ENCODE measurements at places on chromosomes 6 and 20.

DNA sequence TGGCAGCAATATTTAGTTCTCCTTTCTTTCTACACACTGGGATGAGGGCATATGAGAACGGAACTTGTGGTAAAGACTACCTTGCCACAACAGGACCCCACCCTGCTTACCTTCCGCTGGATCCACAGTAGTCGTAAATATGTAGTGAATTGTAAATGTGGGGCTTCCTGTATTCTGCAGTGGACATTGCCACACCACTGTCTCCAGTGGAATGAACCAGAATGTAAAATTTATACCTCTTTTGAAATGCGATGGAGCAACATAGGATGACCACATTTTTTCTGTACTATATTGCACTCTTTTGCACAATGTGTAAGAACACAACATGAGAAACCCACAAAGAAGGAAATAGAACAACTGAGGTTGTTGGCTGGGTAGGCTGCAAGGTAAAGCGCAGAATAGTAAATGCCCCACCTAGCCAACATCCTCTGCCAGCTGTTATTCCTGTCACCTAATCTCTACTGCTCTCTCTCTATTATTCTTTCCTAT, 16.1 kb upstream of the RIPOR2 start:
- no peak for DNase-seq

- no peak for DNase-seq
Observed at GRCh38 chr20:24489631-24490260, 20.3 kb downstream of the SYNDIG1 start.

DNA sequence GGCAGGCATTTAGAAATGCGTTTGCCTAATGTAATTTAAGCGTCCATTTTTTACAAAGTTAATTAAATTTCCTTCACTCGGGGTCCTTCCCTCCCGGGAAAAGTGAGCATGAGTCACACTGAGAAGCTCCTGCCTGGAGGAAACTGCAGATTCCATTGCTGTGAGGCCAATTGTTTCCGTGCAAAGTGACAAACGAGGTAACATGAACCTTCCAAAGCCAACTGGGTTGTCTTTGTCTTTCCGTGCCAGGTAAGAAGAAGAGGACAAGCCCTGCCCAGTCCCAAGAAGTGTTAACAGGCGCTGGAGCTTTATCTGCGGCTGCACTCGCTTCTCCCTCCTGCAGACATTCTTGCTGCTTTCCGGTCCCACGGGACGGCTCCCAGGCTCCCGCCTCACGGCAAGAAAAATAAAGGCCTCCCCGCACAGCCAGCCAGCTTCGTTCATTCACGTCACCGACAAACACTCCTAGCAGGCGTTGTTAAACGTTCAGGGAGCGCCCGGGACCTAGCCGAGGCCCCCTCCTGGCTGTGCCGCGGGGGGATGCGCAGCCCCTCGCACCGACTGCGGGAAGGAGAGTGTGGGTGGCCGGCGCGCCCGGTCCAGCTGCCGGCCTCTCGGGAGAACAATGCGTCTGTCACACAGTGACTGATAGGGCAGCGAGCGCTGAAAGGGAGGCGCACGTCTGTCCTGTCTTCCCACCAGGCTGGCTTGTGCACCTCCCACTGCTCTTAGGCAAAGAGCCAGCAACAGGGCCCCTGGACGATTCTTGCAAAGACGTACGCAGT, 61.5 kb upstream of the HDDC2 start:
- no peak for DNase-seq

DNA sequence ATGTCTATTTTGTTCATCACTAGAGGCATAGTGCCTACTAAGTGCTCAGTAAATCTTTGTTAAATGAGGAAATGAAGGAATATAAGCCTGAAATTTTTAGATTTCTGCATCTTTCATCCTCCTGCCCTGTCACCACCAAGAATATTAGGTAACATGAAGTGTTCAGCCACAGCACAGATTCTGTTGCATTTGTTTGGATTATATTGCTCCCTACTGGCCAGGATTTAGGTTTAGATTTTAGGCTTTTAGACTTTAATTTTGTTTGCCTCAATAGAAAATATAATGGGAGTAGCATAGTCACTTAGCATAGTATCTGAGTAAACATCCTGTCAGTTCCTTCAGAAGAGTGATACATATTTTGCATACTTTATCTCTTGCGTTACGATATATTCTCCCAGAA, 14.2 kb downstream of the FARS2 start:
- DNase-seq = no peak

DNA sequence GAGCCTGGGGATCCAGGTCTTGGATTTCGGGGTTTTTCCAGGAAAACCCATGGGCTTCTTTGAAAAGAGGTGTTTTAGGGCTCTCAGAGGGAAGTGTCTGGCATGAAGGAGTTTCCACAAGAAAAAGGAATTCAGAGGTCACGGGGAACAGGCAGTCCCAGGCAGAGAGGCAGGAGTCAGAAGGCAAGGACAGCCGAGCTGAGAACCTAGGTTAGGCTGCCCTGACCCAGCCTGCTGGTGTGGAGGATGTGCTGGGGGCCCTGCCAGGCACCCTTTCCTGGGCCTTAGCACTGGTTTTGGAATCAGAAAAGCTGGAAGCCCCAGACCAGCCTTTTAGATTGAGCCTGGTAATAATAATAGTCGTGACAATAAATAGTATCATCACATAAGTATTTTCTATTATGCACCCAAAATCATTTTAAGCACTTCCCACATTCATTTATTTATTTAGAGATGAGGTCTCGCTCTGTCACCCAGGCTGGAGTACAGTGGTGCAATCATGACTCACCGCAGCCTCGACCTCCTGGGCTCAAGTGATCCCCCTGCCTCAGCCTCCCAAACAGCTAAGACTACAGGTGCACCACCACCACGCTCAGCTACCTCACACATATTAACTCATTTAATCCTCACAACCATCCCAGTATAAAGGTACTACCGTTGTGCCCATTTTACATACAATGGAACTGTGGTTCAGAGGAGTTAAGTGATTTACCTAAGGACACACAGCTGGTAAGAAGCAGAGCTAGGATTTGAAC, 19.9 kb downstream of the TGM2 start:
- no peak for DNase-seq

DNA sequence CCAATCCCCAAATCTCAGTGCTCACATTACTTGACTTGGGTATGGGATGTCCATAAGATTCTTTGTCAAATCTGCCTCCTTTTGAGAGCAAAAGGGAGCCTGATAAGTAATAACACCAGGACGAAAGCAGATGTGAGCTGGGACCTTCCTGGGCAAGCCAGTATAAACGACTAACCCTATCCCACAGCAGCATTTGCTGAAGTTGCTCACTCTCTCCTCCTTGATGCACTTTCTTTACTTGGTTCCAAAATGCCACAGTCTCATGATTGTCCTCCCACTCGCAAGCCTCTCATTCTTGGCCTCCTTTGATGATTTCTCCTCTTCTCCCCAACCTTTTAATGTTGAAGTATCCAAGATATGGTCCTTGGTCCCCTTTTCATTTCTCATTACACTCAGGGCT, 44.7 kb upstream of the TAGAP start:
- no peak for DNase-seq

GRCh38 chr6:41718828-41719227, 16.6 kb downstream of the TFEB start:
- no peak for DNase-seq

DNA sequence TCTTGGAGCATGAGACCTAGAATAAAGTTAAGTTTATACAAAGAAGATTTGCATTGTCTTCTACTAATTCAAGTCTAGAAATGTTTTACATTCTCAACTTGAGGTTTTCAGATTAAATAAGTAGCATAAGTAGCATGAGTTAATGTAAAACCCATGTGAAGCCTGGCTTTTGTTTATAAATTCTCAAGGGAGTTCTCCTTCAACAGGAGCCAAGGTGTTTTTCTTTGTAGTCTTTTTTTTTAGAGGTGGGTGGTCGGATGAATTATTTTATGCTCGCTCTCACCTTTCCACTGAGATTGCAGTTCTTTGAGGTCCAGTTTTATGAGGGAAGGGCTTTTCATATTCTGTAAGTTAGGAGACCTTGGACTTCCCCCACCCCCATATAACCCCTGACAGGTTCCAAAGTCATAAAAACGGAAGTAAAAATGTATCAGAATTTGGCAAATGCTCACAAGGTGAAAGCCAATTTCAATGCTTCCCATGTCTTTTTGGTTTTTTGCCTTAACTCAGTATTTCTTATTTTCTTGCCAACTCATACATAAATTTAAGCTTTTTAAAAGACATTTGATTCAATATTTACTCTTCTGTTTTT, 244.3 kb upstream of the ASCC3 start:
- no peak for DNase-seq

DNA sequence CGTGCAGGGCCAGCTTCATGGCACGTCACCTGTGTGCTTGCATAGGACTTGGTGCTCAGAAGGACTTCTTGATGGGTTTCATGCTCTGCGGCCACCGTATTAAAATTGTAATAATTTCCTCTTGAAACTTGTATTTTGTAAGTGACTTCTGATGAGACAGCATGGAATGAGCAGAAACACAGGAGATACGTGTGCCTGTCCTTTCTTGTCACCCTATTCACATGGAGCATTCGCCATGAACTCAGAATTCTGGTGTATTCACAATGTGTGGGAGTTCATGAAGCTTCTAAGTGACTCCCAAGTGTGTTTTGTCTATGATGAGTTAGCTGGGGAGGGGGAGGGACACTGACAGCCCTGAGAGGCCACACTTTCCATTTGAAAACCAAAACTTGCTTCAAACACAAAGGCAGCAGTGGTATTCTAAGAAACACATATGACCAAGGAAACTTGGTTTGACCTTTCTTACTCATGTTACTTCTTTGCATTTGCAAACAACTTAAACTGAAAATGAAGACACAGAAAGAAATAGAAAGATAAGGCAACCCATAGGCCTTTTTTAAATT, 92.1 kb upstream of the NEDD9 start:
- no peak for DNase-seq

DNA sequence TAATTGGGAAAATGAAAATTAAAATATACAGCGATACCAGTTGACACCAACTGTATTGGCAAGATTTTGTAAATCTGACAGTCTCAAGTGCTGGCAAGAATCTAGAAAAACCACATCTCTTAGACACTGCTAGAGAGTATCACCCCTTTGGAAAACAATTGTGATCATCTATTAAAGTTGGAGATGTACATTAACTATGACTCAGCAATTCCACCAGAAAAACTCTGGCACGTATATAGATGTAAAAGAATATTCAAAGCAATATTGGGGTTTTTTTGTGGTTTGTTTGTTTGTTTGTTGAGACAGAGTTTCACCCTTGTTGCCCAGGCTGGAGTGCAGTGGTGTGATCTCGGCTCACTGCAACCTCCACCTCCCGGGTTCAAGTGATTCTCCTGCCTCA, 142.9 kb downstream of the HACE1 start:
- no peak for DNase-seq

- no peak for DNase-seq
Observed at GRCh38 chr6:88823998-88824397, 139.4 kb downstream of the RNGTT start.

DNA sequence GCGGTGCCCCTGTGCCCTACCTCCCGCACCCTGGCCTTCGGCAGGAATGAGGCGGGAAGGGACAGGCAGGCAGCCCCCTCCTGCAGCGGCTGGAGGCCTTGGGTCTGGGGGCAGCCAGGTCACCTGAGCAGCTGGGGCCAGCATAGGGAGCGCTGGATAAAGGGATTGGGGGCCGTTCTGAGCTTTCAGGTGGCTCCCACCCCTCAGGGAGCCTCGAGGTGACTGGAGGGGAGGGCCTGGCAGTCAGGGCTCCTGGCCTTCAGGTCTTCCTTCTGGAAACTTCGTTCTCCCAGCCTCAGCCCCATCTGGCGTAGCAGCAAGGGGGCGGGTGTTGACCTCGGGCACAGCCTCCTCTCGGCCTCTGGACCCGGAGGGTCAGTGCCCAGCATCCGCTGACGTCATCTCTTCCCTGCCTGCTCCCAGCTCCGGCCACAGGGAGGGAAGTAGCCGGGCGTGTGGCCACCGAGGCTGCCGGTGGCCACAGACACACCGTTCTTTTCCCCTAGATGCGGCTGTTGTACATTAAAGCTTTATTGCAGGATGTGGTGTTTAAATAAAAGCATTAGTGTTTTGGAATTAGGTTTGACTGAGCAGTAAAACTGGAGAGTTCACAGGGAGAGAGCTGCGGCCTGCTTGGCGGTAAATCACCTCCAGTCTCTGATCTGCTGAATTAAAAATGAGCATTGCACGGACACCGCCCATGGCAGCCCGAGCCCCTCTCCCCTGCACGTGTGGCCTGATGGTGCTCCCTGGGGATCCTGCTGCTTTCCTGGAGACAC, 80.0 kb upstream of the GATA5 start:
- DNase-seq = no peak

- DNase-seq = no peak
Observed at GRCh38 chr6:167113047-167113754, 9.7 kb upstream of the CCR6 start.

- DNase-seq = peak; percentile 6
Observed at GRCh38 chr6:154615483-154616025, 105.1 kb upstream of the CNKSR3 start.

GRCh38 chr20:9723501-9724202, 115.2 kb downstream of the PAK5 start:
- no peak for DNase-seq

GRCh38 chr20:43375591-43375990, 82.1 kb upstream of the SRSF6 start:
- no peak for DNase-seq

GRCh38 chr20:62814709-62815065, 2.2 kb upstream of the COL9A3 start:
- no peak for DNase-seq

GRCh38 chr6:42236682-42237473, 19.2 kb upstream of the MRPS10 start:
- DNase-seq = no peak

DNA sequence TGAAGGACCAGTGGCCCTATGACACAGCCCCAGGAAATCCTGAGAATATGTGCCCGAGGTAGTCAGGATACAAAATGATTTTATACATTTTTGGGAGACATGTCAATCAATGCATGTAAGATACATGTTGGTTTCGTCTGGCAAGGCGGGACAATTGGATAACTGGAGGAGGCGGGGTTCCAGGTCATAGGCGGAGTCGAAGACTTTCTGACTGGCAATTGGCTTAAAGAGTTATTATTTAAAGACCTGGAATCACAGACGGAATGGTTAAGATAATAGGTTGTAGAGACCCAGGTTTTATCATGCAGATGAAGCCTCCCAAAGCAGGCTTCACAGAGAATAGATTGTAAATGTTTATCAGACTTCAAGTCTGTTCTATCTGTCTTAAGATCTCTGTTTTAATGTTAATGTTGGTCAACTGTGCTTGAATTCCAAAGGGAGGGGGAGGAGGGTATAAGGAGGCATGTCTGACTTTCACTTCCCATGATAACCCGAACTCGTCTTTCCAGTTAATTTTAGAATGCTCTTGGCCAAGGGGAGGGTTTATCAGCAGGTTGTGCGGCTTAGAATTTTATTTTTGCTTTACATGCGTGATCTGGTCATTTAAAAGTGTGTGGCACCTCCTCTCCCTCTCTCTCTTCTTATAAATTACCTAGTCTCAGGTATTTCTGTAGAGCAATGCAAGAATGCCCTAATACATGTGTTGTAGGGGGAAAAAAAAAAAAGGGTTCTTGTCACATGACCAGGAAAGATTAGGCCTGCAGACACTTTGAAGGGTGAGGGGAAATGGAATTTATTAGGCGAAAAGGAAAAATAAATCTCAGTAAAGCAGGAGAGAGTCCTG, 230.7 kb downstream of the NFATC2 start:
- no peak for DNase-seq
